Transverse colon (tissue), 4 donors: ENCODE measurements at places on chromosomes 2 and 18.

DNA sequence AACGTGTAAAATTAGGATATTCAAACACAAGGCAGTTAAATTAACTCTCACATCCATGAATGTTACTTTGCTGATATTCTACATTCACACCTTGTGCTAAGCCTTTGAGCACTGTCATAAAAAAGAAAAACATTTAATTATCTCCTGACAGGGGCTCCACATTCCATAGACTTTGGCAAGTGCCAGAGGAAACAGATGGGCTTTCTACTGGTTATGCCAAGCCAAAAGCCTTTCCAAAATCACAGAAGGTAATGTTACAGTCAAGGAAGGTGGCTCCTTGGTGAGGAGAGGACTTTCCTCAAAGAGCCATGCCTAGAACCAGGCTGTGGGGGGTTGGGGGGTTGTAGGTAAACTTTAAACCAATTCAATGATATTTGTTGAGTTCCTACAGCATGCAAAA is 12.4 kb downstream of the MYO5B start:
- DNase-seq, result no peak

- no peak for DNase-seq
These were observed 53.7 kb upstream of the ZNF396 start for GRCh38 chr18:35430721-35431373.

GRCh38 chr18:74768096-74768495 is 170.4 kb downstream of the ZNF407 start:
- DNase-seq, result no peak

GRCh38 chr18:45008694-45009413 is 328.2 kb downstream of the SETBP1 start:
- no peak for DNase-seq

DNA sequence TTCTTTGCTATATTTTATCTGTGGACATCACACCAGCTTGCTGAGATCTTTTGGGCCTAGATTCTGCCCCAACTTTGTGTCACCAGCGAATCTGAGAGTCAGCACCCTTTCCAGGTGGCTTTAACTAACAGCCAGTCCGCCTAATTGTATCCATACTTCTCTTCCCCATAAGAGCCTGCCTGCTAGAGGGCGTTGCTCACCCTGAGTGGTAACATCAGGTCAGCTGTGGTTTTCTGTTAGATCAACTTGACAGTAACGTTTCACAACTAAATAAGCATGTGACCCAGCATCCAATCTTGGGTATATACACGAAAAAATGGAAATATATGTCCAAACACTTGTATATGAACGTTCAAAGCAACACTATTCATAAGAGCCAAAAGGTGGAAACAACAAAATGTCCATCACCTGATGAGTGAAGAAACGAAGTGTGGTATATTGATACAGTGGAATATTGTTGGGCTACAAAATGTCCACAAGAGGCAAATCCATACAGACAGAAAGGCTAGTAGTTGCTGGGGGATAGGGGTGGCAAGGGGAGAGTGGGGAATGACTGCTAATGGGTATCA is 24.9 kb downstream of the EFHD1 start:
- DNase-seq, result no peak

DNA sequence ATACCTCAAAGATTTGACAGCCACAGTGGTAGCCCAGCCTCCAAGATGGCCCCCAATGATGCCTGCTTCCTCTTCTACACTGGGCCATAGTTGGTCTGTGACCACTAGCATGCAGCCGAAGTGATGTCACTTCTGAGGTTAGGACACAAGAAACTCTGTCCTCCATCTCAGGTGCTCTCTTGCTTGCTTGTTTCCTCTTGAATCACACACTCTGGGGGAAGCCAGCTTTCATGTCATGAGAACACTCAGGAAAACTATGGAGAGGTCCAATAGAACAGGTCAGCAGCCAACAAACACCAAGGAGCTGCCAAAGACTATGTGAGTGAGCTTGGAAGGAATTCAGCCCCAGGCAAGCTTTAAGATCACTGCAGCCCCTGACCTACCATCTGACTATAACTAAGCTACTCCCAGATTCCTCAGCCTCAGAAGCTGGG is 3.3 kb upstream of the ADAM17 start:
- no peak for DNase-seq

GRCh38 chr18:40855661-40856060 is 1099.4 kb upstream of the PIK3C3 start:
- no peak for DNase-seq
